ENCODE measurements at places on chromosomes 4 and X.
A peak's percentile ranks its signal among the peaks of the same experiment; 100 is the strongest.

GRCh38 chr4:96459105-96459504 is 619.2 kb downstream of the PDHA2 start:
- DNase-seq, result no peak

GRCh38 chrX:16125520-16126149 is 2.3 kb downstream of the GRPR start:
- no peak for DNase-seq

DNA sequence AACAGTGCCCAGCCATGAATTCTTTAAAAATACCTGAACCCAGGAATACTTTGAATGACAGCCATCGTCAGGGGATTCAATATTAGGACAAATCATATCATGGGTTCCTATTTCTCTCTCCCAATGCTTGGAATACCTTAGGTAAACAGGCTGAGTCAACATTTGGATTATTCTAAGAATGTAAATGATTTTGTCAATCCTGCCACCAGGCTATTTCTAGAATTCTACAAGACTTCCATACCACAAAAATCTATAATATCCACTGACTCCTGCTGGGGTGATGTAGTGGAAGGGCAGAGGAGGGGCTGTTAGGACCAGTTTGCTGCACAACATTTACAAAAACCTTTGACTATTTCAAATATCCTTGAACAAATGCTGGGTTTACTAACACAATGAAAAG is 65.2 kb downstream of the IGFBP7 start:
- no peak for DNase-seq

DNA sequence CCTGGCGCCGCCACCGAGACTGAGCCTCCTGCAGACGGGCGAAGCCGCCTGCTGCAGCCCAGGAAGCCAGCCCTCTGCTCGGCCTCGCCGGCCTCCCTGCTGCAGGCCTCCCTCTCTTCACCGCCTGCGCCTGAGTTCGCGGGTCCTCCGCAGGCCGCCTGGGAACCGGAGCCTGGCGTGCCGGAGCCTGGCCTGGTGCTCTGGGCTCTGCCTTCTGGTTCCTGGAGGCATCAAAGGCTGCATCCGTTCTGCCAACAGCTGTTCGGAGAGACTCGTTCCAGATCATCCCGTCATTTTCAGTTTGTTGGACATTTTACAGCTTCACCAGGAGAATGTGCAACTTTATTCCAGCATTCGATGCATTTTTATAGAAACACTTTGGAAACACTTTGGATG is 178.0 kb downstream of the DCLK2 start:
- no peak for DNase-seq

DNA sequence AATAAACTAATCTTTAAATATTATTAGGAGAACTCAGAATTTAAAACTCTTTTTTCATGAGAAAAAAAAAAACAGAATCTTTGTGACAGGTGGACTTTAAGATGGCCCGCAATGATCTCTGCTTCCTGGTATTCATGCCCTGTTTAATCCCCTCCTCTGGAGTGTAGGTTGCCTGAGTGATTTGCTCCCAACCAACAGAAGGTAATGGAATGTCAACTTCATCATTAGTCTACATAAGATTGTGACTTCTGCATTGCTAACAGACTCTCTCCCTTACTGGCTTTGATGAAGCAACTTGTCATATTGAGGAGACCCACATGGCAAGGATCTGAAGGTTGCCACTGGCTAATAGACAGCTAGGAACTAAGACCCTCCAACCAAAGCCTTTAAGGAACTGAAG is 88.8 kb downstream of the CORIN start:
- no peak for DNase-seq

DNA sequence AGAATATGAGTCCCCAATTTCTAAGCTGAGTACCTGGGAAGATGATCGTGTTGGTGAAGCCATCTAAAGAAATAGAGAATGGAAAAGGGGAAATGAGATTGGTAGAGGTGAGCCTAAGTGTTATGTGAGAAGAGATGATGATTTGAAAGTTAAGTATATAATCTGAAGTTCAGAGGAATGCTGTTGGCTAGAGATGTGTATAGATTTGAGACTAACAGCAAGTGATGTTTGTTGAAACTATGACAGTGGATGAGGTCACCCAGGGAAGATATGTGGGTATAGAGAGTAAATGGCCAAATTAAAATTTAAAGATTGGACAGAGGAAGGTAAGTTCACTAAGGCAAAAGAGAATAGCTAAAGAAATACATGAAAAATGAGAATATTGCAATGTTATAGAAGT is 324.2 kb downstream of the MAPK10 start:
- no peak for DNase-seq

- no peak for DNase-seq
These were observed 222.1 kb upstream of the RPL34 start for GRCh38 chr4:108398316-108398715.

DNA sequence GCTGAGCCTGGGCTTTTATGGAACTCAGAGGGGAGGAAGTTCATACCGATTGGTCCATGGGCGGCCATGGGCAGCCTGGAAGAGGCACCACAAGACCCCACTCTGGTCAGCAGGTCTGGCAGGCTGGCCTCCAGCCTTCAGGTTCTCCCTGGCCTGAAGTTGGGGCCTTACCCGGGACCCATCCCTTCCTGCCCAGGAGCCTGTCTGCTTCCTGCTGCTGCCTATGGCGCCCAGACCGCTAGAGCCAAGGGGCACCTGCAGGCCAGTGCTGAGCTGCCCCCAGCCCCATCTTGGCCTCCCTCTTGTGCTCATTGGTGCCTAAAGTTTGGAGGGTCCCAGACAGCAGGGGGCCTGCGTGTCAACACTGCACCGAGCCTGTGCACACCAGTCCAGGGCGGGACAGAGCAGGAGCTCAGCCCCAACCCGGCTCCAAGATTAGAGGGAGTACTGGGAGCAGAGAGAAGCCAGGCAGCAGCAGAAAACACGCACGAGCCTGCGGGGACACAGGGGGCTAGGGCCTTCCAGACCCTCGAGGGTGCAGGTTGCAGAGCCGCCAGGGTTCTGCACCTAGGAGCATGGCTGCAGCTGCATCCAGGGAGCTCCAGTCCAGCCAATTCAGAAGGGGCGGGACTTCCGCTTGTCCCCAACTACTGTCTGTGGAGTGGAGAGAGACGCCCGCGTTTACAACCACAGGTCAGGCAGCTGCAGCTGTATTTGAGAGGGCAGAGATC is 30.7 kb upstream of the ZNF280C start:
- DNase-seq, result no peak

DNA sequence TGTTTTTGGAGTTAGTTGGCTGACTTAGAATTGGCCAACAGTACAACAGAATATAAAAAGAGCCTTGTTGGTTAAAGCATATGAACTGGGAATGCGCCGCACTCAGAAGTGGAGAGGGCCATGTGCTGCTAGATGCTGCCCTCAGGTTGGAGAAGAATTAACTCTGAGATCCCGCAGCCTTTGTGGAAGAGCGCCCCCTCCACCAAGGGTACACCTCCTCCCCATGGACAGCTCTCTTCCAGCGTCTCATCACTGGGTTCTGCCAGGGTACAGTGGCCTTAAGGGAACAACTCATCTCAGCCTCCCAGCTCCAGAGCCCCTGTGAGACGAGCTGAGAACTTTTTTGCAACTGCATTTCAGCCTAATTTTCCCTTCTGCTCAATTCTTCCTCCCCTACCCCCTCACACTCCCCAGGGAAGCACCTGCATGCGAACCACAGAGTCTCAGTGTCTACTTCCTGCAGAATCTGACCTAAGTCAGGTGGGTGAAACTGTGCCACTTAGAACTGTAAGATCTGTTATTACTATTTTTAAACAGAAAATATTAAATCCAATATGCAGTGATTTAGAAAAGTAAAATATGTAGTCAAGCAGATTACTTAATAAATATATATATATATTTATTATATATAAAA is 380.6 kb downstream of the RAB28 start:
- no peak for DNase-seq

DNA sequence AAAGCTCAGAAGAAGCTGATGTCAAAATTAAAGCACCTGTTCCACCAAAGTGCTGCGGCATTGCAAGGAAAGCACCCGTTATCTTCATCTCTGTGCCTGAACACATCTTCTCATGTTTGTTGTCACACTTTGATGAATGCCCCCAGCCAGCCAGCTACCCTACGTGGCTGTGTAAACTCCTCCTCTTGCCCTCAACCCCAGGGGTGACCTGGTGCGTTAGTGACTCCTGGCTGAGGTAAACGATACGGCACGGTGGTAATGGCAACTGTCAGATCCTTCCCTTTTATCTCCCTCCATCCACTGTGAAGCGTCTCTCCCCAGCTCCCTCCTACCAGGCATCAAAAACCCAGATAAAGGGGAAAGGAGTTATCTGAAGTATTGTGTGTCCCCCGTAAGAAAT is 90.6 kb upstream of the WWC2 start:
- DNase-seq, result no peak

- DNase-seq, result no peak
These were observed 409.3 kb downstream of the FAM47B start for GRCh38 chrX:35351795-35352483.

GRCh38 chr4:78137532-78137931 is 80.4 kb downstream of the FRAS1 start:
- DNase-seq, result no peak

- no peak for DNase-seq
These were observed 194.0 kb downstream of the PDGFRA start for GRCh38 chr4:54423066-54423465.

DNA sequence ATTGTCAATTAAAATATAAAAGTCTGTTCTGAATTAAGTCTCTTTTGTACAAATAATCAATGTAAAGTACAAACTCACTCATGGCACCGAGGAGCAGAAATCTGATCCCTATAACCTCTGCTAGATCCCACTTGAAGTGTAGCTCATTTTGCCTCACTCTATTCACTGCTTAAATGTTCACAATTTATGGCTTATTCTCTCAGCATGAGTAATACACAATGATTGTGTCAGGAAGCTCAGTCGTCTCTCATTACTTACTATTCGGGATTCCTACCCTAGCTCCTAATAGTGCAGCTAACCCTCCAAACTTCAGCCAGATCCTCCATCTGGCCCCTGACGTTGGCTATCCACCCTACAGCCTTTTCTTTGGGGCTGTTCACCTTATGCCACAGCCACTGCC is 4.7 kb upstream of the AMMECR1 start:
- no peak for DNase-seq

- no peak for DNase-seq
These were observed 531.4 kb upstream of the TECRL start for GRCh38 chr4:64940698-64941097.

GRCh38 chrX:148381603-148382002 is 118.8 kb upstream of the AFF2 start:
- no peak for DNase-seq

DNA sequence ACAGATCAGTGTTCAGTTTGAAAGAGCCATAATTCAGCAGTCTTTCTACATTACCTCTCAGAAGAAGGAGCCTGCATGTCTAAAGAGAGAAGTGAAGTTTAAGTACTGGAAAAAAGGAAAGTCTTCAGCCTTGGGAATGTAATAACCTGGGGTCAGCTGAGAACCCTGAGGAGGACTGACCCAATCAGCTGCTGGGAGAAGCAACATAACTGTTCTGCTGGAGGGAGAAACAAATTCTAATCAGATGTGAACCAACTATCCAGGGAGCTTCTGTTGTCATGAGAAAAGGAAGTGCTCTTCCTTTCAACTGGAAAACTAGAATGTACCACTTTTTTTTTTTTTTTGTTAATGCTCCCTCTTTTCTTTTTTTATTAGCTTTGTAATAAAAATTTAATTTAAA is 64.5 kb upstream of the PDE5A start:
- no peak for DNase-seq

- no peak for DNase-seq
These were observed 2.9 kb upstream of the SEPSECS start for GRCh38 chr4:25163196-25163595.

DNA sequence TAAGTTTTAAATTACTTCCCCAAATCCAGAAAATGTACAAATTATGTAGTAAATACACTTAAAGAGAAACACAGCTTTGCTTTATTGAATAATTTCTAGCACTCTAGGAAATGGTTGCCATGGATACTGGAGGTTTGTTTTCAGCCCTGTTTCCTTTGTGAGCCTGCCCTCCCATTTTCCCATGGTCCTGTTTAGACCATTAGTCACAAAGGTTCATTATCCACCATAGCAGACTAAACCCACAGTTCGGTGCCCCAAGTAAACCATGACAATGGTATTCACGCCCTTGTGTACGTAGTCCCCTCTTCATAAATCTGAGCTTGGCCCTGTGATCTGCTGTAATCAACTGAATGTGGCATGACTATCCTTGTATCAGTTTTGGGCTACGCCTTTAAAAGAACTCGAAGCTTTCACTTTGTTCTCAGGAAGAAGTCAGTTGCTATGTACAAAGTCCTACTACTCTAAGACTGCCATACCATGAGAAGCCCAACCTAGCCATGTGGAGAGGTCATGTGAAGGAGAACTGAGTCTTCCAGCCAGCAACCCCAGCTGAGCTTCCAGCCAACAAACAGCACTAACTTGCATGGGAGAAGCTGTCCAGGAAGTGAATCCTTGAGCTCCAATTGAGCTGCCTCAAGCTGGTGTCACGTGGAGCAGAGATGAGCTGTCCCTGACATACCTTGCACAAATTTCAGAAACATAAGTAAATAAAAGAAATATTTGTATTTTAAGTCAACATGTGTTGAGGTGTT is 300.4 kb downstream of the LDB2 start:
- no peak for DNase-seq

DNA sequence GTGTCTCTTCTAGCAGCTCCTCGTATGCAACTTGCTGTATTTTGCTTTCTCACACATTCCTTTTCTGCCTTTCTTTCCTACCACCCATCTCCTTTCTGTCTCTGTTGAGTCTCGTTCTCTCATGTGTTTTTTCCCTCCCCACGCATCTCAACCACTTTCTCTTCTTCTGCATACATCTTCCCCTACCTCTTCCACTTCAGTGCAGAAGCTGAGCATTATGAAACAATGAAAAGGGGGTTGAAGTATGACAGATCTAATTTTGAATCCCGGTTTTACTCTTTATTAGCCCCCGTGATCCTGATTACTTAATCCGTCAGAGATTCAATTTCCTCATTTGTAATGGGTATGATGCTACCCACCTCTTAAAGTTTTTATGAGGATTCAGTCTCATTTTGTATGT is 7.3 kb downstream of the FAM241A start:
- no peak for DNase-seq

DNA sequence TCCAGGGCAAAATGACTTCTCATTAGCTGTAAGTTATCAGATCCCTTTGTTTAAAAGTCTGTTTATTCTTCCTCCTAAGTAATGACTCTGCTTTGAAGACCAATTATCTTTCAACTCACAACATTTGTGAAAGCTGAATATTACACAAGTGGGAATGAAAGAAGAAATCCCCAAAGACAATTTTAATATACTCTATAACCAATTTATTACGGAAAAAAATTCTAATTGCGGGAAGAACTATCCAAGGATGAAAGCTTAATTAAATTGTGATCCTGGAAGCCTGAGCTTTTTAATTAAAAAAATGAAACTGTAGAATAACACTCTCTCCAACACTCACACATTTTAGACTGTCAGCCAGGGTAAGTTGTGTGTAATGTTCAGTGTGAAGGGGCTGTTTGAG is 15.6 kb upstream of the SHISA3 start:
- DNase-seq, result no peak

- peak; percentile 84 for DNase-seq
These were observed 21.7 kb upstream of the CD38 start for GRCh38 chr4:15756361-15756861.
